ENCODE measurements at places on chromosomes 5 and 9. TPM values are rescaled to one million over a fixed set of nuclear protein-coding genes. Genes with fewer than 3 reads are reported as not detected.
A peak's percentile ranks its signal among the peaks of the same experiment; 100 is the strongest.

The NPDC1 gene
- 15.3 TPM for total RNA-seq

The CARTPT gene
- not detected for total RNA-seq

The IL3 gene
- total RNA-seq, result not detected

The TMC1 gene
- total RNA-seq, result not detected

The TMEM38B gene
- 12.9 TPM for total RNA-seq

The FOXD4 gene
- total RNA-seq, result 0.20 TPM

The LECT2 gene
- not detected for total RNA-seq

DNA sequence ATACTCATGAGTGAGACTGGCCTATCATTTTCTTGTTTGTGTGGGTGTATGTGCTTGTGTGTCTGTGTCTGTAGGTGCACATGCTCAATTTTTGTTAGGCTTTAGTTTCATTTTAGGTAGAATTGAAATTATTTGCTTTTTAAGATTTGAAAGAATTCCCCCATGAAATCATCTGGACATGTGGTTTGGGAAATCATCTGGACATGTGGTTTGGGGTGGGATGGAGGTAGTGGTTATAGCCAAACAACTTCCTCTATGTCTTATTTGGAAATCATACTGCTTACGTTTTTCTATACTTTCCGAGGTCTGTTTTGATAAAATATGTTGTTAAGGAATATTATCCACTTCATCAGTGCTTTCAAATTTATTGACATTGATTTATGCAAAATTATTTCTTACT is 485.4 kb upstream of the CLINT1 start:
- DNase-seq, result no peak

GRCh38 chr5:142961440-142962173 is 191.4 kb downstream of the ARHGAP26 start:
- no peak for DNase-seq

DNA sequence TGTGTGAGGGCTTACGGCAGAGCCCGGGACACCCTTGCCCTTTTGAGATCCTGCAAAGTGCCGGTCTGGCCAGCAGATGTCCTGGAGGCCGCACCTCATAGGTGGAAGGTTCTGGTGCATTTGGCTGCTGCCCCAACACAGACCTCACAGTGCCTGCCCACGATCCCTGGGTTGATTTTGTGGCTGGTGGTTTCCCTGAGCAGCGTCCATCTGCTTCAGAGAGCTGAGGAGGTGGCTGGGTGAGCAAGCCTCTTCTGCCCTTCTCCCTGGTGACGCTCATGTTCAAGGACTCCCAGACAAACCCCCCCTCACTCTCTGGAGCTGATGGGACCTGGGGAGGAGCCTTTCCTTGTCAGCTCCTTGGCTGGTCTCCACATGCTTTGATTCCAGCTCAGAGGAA is 18.9 kb downstream of the BNIP1 start:
- DNase-seq, result no peak

DNA sequence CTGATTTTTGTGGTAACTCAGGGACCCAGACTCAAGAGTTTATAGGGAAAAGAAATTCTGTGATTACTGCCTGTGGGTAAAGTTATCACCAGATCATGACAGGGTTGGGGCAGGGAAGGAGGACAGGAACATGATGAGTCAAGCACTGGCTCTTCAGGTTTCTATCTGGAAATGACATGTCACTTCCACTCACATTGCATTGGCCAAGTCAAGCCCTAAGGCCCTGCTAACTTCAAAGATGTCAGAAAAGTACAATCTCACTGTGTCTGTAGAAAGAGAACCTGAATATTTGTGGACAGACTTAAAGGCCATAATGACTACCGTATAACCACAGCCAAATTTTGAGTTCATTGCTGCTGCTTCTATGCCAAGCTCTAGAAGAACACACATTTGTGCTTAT is 187.7 kb downstream of the TLE4 start:
- DNase-seq, result no peak

GRCh38 chr9:81874931-81875330 is 53.3 kb upstream of the SPATA31D4 start:
- DNase-seq, result no peak

GRCh38 chr9:98091735-98092612 is 27.0 kb downstream of the TRIM14 start:
- no peak for DNase-seq

- DNase-seq, result no peak
Observed at GRCh38 chr5:73312146-73312871, 136.3 kb downstream of the FOXD1 start.

DNA sequence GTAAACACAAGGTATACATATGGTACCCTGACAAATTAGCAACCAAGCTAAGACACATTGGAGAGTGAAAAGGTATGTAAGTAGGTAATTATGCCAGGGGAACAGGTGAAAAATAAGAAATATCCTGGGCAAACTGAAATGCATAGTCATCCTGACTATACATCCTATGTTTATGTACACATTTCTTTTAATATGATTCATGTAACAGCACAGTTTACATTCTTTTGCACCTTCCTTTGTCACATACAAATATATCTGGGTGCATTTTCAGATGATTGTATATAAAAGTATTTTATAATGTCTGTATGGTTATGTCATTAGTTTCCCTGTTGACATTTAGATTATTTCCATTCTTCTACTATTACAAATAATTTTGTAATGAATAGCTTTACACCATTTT is 1146.9 kb downstream of the EFNA5 start:
- DNase-seq, result no peak

DNA sequence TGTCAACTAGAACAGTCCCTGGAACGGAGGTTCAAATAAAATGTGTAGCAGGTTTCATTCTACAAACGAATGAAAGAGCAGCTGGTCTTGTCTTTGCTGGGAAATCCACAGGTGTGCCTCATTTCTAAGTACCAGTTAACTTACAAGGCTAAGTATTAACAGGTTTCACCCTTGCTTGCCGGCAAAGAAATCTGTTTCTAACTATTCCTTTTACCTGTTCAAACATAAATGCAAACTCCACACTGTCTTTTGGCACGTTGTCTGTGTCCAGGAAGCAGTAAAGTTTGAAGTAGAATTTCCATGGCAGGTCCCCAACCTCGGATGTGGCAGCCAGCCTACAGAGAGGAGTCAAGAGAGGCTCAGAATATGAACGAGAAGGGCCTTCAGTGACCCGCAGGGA is 54.4 kb upstream of the RETREG1 start:
- DNase-seq, result no peak

GRCh38 chr9:27712806-27713205 is 139.5 kb upstream of the C9orf72 start:
- no peak for DNase-seq

DNA sequence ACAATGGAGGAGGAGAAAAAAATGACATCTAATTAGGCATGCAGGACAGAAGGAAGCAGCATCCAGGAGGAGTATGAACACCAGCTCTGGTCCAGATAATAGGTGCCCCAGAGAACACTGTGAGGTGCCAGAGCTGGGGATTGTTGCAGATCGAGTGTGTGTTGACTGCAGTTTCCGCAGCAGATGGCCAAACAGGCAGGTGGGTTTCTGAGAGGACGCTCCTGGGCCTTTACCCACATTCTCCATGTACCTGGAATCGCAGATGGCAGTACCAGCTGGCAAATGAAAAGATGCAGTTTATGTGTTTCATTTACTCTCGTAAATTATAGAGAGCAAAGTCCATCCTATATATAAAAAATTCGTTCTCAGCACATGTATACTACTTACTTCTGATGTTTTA is 182.2 kb upstream of the ISL1 start:
- no peak for DNase-seq

- DNase-seq, result peak; percentile 63
Observed at GRCh38 chr9:131728961-131729360, 10.9 kb downstream of the RAPGEF1 start.

DNA sequence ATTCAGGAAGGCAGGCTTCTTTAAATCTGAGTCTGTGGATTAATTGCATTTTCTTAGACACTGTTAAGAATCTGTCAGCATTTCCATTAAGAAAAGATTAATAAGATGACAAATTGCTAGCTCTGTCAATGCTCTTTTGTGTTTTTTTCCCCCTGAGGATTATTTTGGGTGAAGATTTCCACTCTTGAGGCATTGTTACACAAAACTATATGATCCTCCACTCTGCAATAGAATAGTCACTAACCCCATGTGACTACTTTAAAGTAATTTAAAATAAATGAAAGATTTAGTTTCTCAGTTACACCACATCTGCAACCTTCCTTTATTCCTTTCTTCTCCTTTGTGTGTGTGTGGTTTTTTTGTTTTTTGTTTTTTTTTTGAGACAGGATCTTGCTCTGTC is 82.0 kb downstream of the ACER2 start:
- DNase-seq, result no peak
